CD4-positive, alpha-beta T cell treated with Interleukin-10 for 1 hour (primary cell): ENCODE measurements at places on chromosomes 4 and X.

- peak; percentile 74 for DNase-seq
These were observed 108.3 kb downstream of the DCTD start for GRCh38 chr4:182808673-182809416.

DNA sequence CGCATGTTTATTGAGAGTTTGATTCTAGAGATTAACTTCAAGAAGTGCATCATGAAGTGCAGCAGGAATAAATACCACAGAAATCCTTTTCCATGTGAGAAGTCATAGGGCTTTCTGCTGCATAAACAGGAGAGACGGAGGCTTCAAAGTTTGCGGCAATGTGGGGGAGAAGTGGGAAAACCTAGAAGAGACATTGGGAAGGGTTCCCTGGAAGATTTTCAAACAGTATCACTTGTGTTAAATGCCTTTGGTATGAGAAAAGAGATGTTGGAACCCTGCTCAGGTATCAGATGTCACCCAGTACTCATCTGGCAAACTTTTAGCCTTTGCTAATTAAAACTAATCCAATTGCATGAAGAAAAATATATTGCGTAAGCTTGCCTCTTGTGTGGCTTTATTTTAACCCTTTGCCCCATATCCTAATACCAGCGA is 15.4 kb downstream of the NHS start:
- no peak for DNase-seq

- no peak for DNase-seq
These were observed 56.6 kb upstream of the HOPX start for GRCh38 chr4:56737666-56738065.

- DNase-seq = no peak
These were observed 315.6 kb upstream of the SMIM31 start for GRCh38 chr4:164438321-164438720.

DNA sequence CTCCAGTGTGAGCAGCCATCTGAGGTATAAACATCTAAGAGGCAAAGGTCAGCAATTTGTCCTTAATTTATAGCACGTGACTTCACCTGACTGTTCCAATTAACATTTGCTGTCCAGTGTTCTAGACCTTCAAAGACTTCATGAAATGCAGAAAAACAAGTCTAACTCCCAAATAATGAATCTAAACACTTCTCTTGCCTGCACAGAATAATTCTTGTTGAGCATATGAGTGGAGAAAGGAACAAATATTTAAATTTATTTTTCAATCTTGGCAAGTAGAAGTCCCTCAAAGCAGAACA is 12.0 kb downstream of the RFC1 start:
- DNase-seq = no peak

- DNase-seq = no peak
These were observed 98.2 kb upstream of the HHIP start for GRCh38 chr4:144547678-144548298.

- DNase-seq = no peak
These were observed 571.4 kb downstream of the RAPGEF2 start for GRCh38 chr4:159674241-159674640.

- no peak for DNase-seq
These were observed 42.4 kb downstream of the MSX1 start for GRCh38 chr4:4901877-4902276.

DNA sequence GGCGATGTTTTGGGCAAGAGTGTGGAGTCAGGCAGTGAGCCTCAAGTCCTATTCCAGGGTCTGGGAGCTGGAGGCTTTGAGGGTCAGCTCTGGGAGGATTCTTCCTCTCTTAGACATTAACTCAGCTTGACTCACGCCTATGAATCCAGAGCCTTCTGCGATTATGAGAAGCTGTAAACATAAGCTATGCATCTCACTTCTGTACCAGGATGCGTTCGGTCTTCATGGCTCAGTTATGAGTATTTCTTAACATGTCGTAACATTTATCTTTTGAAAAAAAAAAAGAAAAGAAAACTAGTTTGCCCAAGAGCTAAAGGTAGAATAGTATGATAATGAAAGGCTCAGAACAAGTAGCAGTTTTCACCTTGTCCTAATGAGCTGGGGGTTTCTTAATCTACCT is 4.6 kb downstream of the SHROOM2 start:
- DNase-seq = no peak

- no peak for DNase-seq
These were observed 228.4 kb downstream of the SCFD2 start for GRCh38 chr4:53137468-53137867.

- DNase-seq = no peak
These were observed 285.6 kb downstream of the SHOX start for GRCh38 chrX:916230-916599.

DNA sequence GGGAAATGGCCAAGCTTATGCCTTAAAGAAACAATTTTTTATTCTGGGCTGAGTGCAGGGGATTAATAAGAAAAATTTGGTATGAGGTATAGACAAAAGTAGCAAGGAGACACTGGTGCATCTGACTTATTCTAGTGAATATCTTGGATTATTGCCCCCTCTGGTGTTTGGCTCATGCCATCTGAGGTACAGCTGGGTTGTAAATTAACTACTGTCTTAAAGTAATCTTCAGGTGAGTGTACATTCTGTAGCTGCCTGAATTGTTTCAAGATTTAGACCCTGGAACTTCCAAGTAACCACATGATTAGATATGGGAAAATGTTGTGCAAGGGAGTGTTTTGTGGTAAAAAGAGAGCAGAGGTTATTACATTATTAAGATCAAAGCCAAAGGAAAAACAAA is 988.7 kb downstream of the FAM133A start:
- DNase-seq = no peak

GRCh38 chr4:70518716-70519115 is 347 bp downstream of the AMTN start:
- no peak for DNase-seq
